ENCODE measurements at places on chromosomes 7 and 10.

DNA sequence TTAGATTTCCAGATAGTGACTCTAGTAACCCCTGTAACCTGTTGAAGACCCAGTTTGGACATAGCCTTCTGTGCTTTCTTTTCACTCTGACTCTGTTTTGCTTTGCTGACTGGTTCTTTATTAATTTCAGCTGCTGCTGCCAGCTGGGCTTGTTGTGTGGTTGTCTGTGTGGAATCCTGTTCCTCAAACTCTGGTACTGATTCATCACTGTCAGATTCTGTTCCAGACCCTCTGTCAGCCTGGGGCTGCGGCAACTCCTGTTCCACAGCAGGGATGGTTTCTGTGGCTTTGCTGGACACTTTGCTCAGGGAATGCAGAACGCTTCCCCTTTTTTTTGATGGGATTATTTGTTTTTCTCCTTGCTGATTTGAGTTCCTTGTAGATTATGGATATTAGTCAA, 104.9 kb downstream of the SEC23IP start:
- no peak for DNase-seq

- no peak for DNase-seq
These were observed 1301.5 kb upstream of the SORCS1 start for GRCh38 chr10:108465871-108466641.

DNA sequence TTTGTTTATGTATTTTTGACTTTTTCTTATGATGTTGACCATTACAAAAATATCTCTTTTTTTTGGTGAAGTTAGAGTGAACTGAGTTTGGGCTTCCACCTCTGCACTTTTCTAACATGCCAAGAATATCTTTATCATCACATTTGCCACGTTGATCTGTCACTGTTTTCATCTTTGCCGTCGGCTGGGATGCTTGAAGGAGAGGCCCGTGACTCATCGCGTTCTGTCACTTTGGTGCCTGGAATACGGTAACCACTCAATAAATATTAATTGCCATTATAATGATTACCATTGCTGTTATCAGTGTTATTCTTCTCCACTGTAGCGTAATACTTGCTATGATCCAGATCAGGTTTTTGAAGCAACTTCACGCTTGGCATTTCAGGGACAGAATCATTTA, 350.8 kb upstream of the PFKP start:
- no peak for DNase-seq

DNA sequence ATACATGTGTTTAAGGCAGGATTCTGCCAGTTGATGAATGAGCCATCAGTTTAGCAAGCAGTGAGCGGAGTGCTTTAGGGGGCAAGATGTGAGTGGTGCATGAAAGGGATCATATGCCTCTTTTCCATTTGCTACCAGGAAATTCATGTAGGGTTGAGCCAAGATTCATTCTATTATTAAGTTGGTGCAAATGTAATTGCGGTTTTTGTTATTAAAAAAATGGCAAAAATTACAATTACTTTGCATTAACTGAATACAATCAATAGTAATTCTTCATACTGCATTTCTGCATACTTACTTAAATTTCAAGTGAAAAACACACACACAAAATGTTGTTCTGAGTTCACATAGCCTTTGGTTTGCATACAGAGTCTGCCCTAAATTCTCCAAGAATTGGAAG, 30.1 kb upstream of the NAMPT start:
- DNase-seq, result no peak

GRCh38 chr10:34670081-34670480, 145.0 kb downstream of the PARD3 start:
- DNase-seq, result no peak

DNA sequence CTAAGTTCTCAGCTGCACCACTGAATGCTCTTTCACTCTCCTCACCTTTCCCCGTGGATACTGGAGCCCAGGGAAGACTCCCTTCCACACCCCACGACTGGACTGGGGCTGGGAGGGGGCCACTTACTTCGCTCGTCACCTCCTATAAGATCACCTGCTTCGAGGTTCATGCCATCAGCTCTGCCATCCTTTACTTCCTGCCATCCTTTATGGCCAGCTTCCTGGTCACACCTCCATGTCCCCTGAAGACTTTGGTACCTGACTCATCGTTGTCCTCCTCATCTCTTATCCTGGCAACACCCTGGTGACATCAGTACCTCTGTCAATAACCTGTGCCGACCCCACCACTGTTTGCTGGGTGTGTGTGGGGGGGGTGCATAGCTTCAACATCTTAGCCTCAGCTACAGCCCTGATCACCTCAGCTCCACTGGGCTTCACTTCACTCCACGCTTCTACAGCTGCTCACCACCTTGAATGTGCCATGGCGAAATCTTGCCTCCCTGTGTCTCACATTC, 8.7 kb upstream of the VDAC2 start:
- DNase-seq, result no peak

GRCh38 chr7:141866974-141867373, 25.7 kb upstream of the PRSS37 start:
- DNase-seq, result no peak

GRCh38 chr10:35928748-35929147, 286.7 kb upstream of the FZD8 start:
- DNase-seq, result no peak

- DNase-seq, result no peak
These were observed 50.8 kb downstream of the GCC1 start for GRCh38 chr7:127534636-127535035.

DNA sequence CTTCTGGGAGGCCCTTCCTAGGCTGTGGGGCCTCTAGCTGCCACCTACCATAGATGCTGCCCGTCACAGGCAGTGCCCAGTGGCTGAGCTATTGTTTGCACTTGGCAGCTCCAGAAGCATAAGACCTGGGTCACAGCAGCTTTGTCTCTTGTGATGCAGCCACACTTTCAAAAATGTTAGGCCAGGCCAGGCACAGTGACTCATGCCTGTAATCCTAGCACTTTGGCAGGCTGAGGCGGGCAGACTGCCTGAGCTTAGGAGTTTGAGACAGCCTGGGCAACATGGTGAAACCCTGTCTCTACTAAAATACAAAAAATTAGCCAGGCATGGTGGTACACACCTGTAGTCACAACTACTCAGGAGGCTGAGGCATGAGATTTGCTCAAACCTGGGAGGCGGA, 9.5 kb upstream of the KAZALD1 start:
- no peak for DNase-seq

- DNase-seq, result no peak
These were observed 117.9 kb downstream of the SLIT1 start for GRCh38 chr10:97067716-97068391.
